ENCODE measurements at places on chromosomes 1 and 21. TPM values are rescaled to one million over a fixed set of nuclear protein-coding genes. Genes with fewer than 3 reads are reported as not detected.

Gene IL6R
- 3.7 TPM for total RNA-seq

Gene ALX3
- not detected for total RNA-seq

Gene UBIAD1
- total RNA-seq, result 10.7 TPM

Gene RGS16
- total RNA-seq, result 2.4 TPM

Gene C1orf105
- total RNA-seq, result not detected
